ENCODE measurements at places on chromosomes 6 and 20.

DNA sequence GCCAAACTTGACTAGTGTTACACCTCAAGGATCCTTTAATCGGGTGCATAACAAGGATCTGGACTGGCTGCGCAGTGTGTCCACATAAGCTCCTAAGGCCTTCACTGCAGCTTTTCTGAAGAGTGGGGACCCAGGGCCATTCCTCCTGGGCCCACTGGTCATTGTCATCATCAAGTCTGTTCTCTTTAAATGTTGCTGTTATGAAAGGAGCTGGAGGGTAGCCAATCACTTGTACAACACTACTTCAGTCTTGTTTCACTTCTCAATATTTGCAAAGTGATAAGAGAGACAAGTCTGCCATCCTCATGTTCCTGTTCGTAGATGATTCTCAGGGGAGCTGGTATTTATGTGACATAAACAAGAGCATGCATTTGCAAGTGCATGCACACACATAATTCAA lies 149.8 kb downstream of the SYNDIG1 start:
- no peak for DNase-seq

DNA sequence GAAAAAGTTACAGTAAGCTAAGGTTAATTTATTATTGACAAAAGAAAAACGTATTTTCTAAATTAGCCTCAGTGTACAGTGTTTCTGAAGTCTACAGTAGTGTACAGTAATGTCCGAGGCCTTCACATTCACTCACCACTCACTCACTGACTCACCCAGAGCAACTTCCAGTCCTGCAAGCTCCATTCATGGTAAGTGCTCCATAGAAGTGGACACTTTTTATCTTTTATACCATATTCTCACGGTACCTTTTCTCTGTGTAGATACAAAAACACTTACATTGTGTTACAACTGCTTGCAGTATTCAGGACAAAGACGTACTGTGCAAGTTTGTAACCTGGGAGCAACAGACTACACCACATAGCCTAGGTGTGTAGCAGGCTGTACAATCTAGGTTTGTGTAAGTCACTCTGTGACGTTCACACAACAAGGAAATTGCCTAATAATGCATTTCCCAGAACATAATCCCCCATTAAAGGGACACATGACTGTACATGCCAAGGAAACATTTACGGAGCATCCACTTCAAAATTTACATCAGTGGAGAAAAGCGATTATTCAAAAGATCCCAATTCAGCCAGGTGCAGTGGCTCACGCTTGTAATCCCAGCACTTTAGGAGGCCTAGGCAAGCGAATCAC lies 133.4 kb downstream of the BANF2 start:
- no peak for DNase-seq

DNA sequence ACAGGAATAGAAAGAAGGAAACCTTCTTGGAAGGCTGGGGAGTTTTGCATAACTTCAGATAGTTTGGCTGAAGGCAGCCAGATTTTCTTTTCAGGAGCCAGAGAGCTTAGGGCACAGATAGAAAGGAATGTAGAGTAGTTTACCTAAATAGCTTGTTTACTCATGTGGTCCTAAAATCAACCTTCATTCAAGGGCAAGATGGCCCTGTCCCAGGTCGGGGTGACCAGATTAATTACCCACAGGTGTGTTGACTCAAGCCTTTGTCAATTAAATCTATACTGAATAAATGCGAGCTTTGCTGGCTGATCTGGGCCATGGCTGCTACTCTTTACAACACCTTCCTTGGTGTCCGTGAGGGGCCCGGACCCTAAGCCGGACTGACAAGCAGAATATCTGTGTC lies 792.0 kb upstream of the MAN1A1 start:
- no peak for DNase-seq

DNA sequence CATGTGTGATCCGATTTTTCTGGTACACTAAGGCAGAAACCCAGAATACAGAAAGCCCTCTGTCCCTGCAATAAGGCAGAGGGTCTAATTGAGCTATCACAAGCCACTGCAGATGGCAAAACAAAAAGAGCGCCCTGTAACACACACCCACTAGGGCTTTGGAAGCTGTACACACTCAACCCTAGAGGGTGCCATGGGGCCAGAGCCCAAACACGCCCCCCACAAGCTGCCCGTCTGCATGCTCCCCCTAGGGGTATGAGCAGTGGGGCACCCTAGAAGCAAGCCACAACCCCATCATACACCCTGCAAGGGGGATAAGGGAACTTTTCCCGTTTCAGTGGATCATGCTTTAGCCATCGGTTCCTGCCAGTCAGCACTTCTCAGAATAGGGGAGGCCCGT lies 62.2 kb upstream of the PDE10A start:
- DNase-seq = no peak

- DNase-seq = peak; percentile 94
Measured at GRCh38 chr6:3351105-3351676, 92.4 kb downstream of the PSMG4 start.

DNA sequence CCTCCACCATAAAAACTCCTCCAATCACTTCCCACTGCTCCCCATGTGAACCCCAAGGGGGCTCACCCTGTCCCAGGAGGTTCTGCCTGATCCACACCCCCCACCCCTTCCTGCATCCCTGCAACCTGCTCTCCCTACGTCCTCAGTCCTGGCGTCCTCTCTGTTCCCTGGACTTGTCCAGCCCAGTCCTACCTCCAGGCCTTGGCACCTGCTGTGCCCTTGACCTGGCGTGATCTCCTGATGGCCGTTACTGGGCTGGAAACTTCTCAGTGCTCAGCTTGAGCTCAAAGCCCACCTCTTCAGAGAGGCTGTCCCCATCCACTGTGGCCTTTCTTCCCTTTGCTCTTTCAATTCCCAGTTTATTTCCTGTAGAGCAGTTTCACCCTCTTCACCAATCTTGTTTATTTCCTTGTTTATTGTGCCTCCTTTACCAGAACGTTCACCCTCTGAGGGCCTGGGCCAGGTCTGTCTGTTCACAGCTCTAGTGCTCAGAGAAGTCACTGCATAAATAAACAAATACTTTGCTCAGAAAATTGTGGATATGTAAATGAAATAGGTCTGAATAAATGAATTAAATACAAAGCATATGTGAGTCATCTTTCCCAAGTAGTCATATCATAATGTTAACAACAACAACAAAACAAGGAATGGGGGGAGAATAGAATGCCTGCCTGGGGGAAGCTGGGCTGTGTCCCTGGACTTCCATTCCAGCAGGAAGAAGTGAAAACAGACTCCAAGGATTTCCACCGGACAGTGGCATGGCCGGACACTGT lies 175.7 kb upstream of the SULF2 start:
- DNase-seq = no peak

DNA sequence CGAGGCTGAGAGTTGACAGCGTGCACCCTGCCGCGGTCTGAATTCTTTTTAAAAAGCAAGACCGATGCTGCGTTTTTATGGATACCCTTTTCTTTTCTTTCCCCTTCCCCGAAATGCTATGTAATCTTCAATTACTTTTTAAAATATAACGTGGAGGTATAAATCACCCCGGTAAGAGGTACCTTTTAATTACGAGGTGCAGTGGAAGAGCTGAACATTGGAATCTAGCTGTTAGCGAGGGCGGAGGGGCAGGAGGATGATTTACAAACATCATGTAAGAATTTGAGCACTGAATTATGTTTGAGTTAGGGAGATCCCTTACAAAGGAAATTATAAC lies 1.2 kb downstream of the EYA2 start:
- no peak for DNase-seq

DNA sequence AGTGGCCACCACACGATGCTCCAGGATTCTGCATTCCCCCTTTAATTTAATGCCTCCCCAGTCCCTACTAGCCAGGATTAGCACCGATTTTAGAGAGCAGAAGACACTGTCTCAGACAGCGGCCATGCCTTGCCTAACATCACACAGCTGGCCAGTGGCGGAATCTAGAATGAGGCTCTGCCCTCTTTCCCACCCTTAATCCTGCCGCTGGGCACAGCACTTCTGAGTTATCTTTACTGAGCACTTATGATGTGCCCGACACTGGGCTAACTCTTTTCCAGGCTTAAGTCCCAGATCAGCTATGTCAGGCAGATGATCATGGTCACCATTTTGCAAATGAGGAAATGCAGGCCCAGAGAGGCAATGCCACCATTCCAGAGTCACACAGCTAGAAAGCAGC lies 5.6 kb upstream of the BPIFA2 start:
- DNase-seq = no peak

GRCh38 chr20:12627485-12627884 lies 381.3 kb upstream of the SPTLC3 start:
- no peak for DNase-seq

DNA sequence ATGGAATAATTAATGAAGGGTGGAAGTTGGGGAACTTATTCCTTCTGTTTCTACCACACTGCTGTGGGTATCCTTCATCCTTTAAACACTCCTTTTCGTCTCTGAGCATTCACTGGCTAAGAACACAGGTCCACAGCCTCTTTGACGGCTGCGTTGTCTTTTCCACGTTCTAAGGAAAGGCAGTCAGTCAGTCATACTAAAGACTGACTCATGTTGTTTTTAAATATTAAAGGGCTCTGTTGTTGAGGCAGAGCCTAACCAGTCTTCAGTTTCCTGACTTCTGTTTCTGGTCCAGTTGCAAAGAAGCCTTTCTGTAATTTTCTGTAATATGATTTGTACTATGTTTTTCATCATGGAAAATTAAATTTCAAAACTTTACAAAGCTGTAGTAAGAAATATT lies 48.0 kb downstream of the UST start:
- no peak for DNase-seq

DNA sequence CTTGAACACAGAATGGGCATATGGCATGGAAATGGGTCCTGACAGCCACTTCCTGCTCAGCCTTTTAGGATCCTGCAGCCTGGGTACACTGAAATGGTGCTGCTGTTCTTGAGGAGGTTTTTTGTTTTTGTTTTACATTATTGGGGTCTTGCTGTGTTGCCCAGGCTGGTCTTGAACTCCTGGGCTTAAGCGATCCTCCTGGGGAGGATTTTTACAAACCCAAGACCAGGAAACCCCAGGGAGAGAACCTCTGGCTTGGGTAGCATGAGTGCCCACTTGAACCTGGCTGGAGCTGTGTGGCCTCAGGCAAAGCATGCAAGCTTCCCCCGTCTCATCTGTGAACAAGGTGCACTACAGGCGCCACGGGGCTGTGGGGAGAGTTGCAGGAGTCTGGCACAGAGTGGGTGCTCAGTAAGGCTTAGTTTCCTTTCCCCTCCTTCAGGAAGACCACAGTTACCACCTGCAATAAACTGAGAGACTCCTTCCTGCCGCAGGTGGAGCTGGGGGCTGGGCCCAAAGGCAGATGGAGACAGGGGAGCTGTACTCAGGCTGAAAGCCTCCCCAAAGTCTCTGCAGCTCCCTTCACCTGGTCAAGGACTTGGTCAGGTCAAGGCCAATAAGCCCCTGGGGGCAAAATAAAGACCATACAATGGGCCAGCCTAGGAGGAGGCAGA lies 1.8 kb downstream of the SLA2 start:
- DNase-seq = no peak

- DNase-seq = no peak
Measured at GRCh38 chr6:15458021-15458459, 204.8 kb downstream of the DTNBP1 start.

DNA sequence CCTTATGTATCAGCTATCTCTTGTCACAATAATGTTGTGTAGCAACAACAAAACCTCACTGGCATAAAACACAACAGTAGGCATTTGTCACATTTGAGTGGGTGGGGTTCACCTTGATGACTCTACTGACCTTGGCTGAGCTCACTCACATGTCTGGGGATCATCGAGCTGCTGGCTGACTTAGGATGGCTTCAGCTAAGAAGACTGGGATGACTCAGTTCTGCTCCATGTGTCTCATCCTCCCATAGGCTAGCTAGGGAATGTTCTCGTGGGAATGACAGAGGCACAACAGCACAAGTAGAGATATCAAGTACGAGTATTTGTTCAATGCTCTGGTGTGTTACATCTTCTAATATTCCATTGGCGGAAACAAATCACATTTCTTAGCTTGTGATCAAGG lies 167.9 kb downstream of the PLCB1 start:
- no peak for DNase-seq

DNA sequence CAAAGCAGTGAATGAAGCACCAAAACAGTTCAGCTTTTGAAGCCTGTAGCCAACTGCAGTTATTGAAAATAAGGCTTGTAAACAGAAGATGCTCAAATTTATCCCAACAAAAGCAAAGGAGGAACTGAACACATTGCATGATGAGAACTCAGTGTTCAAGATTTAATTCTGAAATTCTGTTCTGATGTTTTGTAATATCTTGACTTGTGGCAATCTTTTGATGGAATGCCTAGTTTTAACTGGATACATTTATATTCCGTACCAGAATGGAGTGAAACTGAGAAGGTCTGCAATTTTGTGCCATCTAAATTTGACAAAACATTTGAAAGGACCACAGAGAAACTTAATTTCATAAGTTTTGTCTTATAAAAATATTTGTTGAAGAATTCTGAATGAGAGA lies 17.5 kb downstream of the FYN start:
- no peak for DNase-seq

DNA sequence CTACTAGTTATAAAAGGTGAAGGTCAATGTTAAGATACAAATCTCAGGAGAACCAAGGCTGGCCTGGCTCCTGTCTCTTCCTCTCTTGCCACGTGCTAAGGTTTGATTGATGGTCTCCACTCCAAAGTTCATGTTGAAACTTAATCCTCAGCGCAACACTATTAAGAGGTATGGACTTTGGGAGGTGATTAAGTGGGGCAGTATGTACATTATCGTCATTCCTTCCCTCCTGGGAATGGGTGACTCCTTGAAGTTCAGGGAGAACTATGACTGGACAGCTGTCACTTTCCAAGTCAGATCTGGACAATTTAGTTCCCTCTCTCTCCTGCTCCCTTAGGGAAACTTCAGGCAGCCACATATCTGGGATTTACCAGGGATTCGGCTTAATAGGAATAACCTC lies 50.5 kb downstream of the KCNK5 start:
- DNase-seq = no peak

- DNase-seq = no peak
Measured at GRCh38 chr20:38885357-38885756, 40.9 kb upstream of the FAM83D start.

GRCh38 chr6:12718015-12718414 lies 1.4 kb downstream of the PHACTR1 start:
- no peak for DNase-seq

DNA sequence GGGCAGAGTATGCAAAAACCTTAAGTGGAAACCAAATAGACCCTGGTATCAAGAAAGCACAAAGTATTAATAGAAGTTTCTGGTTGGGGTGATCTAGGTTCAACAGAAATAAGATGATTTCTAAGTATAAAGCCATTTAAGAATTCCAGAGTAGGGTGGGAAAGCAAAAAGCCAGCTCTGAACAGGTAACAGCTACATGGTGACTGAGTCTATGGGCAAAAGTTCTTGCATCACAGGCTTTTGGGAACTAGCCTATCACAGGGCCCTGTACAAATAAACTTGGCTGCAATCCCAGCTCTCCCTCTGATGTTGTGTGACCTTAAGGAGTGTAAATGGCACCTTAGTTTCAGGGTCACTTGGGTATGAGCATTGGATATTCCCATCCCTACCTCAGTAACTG lies 5.5 kb downstream of the TCF19 start:
- no peak for DNase-seq
